ENCODE measurements at places on chromosomes 16 and 17.
A peak's percentile ranks its signal among the peaks of the same experiment; 100 is the strongest.

DNA sequence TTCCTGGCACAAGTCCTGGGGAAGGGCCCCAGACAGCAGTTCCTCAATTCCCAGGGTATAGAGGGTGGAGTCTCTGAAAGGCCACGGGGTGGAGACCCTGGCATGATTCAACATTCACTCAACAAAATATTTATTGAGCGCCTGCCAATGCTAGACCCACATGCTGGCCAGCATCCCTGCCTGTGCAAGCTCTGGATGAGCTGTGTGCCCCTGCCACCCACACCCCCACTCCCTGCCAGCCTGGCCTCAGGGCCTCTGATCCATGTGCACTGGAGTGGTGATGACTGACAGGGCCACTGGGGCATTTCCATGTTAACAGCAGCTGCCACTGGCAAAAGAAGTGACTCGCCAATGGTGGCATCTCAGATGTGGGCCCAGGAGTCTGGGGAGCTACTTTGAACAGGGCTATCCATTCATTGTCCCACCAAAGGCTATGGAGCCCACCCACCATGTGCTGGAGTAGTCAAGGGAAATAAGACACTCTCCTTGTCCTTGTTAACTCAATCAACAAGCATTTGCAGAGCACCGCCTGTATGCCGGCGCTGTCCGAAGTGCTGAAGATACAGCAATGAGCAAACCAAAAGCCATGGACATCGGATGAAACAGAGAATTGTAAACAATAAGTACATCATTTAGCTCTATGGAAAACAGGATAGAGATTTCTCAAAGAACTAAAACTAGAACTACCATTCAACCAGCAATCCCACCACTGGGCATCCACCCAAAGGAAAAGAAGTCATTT is 3.0 kb upstream of the PRSS22 start:
- no peak for DNase-seq

DNA sequence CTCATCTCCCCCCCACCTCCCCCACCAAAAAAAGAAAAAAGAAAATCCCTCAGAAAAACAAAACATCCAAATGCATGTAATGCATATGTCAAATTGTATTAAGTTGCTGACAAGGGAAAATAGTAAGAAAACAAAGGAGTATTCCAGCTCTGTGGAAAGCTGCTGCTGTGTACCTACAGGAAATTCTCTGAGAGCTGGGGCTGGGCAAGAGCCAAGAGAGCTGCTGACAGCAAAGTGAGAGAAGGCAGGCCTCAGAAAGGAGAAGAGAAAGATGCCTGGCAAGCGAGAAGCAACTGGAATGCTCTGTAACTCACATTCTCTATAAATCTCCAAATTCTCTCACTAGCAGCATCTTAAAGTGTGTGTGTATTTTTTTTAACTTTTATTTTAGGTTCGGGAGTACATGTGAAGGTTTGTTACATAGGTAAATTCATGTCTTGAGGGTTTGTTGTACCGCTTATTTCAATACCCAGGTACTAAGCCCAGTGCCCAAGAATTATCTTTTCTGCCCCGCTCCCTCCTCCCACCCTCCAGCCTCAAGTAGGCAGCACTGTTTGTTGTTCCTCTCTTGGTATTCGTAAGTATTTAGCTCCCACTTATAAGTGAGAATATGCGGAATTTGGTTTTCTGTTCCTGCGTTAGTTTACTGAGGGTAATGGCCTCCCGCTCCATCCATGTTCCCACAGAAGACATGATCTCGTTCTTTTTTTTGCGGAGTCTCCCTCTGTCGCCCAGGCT is 24.4 kb downstream of the CNTROB start:
- no peak for DNase-seq

DNA sequence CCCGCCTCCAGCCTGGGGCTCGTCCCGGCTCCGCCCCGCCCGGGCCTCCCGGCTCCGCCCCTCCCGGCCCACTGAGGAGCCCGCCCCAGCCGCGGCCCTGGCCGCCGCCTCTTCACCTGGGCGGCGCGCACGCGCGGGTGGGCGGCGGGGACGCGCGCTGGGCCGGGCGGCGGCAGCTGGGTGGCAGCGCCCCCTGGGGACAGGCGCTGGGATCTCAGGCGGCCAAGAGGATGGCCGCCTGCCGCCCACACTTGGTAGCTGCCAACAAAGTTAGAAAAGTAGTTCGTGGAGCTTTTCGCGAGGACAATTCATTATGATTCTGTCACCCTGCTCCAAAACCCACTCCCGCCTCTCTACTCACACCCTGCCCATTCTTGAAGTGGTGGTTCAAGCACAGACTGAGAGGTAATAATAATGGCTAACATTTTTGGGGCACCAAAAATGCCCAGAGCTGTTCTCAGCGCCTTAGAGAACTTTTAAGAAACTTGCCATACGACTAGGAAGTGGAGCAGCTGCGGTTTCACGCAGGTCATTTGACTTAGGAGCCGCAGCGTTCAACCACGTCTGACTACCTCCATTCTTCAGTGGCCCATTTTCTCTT is 340 bp upstream of the MYO1D start:
- peak; percentile 86 for DNase-seq

DNA sequence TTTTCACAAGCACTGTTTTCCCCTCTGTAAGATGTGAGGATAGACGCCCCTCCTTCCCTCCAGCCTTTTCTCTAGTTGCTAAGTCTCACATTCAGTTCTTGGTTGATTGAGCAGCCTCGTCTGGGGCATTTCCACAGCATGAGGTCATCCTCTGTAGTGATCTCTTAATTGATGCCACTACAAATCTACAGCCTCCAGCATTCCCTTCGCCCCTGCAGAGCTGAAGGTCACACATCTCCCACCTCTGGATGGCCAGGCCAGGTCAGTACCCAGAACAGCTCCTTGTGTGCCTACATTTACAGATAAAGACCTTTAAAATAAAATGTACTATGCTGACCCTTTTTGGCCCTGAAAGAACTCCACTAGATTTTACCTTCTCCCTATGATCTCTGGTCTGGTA is 32.5 kb upstream of the CDH11 start:
- no peak for DNase-seq

DNA sequence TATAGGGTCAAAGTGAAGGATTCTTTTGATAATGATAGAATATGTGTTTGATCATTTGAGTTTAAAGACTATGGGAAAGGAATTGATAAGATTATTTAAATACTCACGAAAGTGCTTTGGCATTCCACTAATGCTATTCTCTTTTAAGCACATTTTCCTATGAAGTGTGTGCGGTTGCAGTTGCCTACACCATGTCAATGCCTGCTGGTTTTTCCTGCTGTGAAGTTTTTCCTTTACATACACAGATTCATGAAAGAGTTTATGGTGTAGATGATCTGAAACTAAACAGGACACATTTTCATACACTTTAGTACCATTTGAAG is 78.7 kb downstream of the VMP1 start:
- DNase-seq = no peak

GRCh38 chr16:48123104-48123788 is 32.5 kb downstream of the ABCC12 start:
- DNase-seq = peak; percentile 2

DNA sequence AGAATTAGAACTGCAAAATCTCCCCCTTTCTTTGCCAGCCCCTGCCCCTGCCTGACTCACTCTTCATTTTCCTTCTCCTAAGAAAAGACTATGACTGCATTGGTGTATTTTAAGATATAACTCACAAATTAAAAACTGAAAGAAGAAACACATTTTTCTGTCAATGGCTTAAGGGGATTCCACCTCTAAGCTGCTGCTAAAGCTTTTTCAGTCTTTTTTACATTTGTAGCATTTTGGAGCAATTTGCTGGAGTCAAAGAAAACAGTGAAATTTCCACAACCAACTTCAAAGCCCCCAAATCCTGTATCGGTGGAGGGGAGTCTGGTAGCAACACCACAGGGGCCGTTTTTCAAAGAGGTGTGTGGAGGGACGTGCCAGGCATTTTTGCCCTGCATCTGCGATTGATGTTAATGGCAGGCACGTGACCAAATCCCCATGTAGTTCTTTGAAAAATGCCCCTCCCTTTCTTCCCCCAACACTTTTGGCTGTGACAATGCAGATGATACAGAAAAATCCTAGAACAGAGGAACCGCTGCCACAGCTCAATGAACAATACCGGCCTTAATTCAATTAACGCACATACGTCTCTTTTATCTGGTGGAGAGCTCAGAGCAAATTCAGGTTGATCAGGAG is 28.5 kb downstream of the MAF start:
- DNase-seq = no peak

DNA sequence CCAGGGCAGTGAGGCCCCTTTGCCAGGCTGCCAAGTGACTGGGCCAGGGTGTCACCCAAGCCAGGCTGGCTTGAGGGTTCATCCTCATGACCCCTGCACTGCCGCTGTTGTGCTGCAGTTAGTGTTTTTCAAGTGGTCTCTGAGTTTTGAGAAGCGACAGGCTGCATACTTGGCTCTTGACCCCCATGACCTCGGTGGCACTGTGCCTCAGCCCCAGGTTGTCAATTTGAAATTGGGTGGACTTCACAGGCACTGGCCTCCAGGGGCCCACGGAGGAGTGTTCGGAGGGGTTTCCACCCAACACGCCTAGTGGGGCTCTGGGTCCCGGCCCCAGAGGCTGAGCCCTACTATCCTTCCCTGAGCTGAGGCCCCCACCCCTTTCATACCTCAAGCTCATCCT is 42.7 kb downstream of the DHRS7B start:
- no peak for DNase-seq
